ENCODE measurements at places on chromosomes 5 and 9. TPM values are rescaled to one million over a fixed set of nuclear protein-coding genes. Genes with fewer than 3 reads are reported as not detected.

SPINK6 gene
- total RNA-seq, result not detected

KIF4B gene
- not detected for total RNA-seq

HMMR gene
- 55.4 TPM for total RNA-seq

NR5A1 gene
- not detected for total RNA-seq

CD72 gene
- total RNA-seq, result 15.1 TPM

All from activated CD8-positive, alpha-beta memory T cell treated with anti-CD3 and anti-CD28 coated beads for 36 hours (primary cell).